Activated T-helper 9 cell treated with anti-CD3 and anti-CD28 coated beads, Interleukin-2, amount 50 U/mL, for 16 hours (primary cell): ENCODE measurements at places on chromosomes 11 and 22.

- DNase-seq, result no peak
Measured at GRCh38 chr11:74707602-74708510, 23.4 kb downstream of the CHRDL2 start.

DNA sequence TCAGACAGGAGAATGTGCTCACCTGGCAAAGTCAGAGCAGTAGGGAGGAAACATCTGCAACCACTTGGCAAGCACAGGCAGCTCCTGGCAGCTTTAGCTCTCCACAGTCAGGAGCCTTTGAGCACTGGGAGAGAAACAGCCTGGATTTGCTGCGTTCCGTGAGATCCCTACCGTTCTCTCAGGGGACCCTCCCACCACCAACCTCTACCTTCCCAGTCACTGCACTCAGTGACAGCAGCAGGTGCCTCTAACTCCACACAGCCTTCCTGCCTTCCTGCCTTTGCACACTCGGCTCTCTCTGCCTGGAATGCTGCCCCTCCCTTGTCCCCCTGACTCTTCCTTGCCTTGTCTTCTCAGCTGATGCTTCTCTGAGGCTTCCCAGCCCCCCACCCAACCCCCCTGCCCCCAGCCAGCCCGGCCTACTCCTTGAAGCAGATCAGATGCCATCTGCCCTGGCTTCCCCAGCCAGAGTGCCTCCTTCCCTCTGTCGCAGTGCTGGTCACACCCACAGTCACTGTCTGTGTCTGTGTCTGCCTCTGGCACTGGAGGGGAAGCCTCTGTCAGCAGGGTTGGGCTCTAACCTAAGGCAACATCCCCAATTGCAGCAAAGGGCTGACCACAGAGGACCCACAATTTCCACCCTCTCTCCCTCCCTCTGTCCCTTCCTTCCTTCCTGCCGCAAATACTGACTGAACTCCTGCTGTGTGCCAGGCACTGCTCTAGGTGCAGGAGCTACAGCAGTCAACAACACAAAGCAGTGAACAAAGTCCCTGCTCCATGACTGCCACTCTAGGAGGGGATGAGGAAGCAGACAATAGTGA lies 14.9 kb upstream of the TSKU start:
- no peak for DNase-seq

DNA sequence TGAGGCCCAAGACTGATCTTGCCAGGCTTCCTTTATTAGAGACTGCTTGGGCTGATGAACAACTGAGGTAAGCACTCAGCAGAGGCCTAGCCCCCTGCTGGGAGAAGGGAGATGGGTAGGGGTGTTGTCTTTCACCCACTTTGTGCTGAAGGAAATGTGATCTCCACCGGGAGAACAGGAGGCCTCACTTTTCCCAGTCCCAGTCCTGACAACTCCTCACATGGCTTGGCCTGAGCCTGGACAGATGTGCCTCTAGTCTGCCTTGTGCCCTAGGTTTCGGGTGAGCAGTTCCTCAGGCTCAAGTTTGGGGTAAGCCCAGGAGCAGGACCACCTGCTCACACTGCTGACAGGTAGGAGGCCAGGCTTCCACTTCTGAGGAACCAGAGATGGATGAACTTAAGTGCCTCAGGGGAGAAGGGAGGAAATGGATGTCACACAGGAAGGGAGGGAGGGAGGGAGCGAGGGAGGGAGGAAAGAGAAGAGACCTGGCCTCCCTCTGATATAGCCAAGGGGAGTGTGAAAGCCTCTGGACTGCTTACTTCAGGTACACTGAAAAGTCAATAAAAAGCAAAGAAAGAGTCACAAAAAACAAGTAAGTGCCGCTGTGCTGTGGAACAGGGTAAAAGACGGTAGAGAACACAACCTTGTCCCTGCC lies 8.1 kb downstream of the CLPB start:
- no peak for DNase-seq

DNA sequence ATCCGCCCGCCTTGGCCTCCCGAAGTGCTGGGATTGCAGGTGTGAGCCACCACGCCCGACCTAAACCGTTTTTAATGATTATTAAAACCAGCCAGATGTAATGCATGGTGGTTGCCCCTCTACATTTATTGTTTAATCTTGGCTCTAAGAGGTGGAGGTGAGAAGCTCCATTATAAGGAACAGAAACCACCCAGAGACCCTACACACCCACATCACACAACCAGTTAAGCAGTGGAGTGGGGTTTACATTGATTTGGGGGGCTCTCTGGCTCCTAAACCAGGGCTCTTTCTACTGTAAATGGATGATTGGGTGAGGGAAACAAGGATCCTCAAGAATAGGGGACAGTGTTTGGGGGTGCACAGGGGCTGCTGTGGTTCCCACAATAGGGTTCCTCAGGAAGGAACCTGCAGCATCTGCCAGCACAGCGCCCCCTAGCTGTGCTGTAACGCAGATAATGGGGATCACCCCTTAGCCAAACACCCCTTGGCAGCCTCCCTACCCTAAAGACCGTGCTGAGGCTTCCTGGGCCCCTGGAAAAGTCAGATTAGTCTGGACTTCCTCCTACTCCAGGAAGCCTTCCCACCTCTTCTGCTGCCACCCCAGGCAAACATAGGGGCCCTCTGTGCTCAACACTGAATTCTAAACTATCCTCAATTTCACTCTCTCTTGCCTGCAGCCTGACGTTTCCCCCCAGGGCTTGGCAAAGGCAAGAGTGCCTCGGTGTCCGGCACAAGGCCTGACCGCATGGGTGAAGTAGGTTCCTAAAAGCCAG lies 2.4 kb downstream of the MPST start:
- peak; percentile 42 for DNase-seq

DNA sequence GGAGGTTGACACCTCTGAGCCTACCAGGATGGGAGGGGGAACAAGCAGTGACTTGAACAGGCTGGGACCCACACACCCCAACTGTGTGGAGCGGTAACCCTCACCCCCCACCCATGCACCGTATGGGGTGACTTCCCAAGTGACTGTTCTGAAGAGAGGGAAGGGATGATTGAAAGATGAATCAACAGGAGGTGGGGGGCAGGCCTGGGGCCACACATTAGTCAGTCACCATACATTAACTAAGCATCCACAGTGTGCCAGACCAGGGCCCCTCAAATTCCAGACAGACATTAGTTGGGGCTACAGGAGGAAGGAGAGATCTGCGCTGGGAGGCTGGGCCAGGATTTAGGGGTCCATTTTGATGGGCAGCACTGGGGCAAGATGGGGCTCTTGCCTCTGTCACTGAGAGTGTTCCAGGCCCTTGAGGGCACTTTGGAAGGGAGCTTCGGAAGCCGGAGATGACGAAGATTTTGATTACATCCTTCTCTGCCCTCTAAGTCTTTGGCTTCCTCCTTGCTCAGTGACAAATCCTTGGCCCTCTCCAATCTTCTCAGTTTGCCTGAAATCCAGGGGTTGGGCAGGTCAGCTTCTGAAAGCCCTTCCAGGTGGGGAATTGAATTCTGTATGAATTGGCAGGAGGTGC lies 966 bp downstream of the SMTN start:
- no peak for DNase-seq

DNA sequence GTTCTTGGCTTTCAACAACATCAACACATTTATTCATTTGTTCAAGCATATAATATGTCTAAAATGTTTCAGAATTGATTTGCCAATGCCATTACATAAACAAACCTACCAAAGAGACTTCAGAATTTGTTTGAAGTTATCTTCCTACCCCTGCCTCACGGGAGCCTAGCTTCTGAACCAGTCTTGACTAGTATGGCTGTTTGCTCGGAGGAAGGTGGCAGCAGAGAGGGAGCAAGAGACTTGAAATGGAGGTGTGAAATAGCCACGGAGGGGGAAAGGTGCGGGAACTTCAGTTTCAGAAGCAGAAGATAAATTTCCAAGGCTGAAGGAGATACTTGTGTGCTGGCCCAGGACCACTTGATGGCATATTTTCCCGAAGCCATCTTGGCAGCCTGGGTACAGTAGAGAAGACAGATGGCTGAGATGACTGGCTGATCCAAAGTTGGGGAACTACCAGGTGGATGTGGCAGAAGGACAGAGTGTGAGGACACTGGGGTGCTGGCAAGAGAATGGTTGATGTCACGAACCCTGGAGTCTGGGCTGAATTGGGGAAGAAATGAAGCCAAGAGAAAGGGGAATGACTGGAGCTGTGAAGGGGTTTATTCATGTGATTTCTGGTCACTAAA lies 14.0 kb upstream of the MTCH2 start:
- no peak for DNase-seq

DNA sequence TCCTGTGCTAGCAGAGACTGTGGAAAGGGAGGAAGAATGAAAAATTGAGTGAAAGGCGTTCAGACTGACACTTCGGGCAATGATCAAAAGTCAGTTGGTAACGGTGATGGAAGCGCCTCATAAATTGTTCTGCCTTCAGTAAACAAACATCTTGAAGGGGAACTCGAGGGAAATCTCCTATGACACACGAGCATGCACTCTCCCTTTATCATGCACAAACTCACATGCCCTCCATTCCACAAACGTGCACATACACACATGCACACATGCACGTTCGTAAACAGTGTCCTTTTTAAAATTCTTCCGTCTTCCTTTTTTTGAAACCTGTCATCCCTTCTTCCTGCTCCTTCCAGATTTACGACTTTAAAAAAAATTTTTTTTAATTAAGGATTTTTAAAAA lies 77.8 kb upstream of the TMEM45B start:
- no peak for DNase-seq

DNA sequence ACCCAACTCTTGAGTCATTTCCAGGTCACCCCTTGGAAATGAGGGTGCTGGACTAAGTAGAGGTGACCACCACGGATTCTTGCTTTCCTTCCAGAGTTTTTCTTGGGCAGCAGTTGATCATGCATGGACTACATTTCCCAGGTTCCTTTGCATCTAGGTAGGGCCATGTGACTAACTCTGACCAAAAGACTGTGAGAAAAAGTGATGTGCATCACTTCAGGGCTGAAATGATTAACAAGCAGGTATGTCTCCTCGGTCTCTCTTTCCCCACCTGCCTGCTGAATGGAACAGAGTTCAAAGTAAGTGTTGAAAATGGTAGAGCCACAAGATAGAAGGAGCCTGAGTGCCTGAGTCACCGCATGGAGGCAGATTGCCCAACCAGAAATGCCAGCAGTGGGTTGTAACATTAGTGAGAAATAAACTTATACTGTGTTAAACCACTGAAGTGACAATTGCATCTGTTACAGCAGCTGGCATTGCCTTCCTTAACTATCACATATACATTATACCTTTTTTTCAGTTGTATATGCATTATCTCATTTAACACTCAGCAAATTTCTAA lies 113.5 kb downstream of the MN1 start:
- no peak for DNase-seq

GRCh38 chr11:114142707-114143106 lies 83.2 kb downstream of the ZBTB16 start:
- DNase-seq, result no peak

- DNase-seq, result no peak
Measured at GRCh38 chr22:44344407-44344806, 31.7 kb upstream of the SHISAL1 start.

DNA sequence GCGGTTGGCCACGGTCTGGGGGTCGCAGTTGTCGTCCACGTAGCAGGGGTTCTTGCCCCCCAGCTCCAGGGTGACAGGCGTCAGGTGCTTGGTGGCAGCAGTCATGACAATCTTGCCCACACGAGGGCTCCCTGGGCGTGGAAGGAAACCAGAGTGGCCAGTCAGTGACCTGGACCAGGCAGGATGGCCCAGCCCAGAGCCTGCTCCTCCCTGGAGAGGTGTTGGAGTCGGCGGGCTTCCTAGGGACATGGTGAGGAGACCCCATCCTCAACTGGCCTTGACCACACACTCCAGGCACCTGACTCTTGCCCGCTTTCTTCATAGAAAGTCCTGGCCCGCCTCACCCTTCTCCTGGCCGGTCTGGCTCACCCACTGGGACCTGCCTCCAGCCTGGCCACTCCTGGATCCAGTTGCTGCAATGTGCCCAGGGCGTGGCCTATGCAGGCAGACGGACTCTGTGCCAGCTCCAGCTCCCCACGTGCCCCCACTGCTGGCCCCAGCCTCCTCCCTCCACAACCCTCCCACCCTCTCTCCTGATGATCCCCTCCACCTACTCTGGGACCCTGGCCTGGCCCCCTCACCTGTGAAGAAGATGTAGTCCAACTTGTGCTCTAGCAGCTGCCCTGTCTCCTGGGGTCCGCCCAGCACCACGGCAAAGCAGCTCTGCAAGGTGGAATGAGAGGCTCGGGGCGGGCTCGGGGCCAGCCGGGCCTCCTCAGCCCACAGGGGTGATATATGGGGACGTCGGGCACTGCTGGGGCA lies 8.7 kb downstream of the ALDH3B2 start:
- DNase-seq, result no peak

DNA sequence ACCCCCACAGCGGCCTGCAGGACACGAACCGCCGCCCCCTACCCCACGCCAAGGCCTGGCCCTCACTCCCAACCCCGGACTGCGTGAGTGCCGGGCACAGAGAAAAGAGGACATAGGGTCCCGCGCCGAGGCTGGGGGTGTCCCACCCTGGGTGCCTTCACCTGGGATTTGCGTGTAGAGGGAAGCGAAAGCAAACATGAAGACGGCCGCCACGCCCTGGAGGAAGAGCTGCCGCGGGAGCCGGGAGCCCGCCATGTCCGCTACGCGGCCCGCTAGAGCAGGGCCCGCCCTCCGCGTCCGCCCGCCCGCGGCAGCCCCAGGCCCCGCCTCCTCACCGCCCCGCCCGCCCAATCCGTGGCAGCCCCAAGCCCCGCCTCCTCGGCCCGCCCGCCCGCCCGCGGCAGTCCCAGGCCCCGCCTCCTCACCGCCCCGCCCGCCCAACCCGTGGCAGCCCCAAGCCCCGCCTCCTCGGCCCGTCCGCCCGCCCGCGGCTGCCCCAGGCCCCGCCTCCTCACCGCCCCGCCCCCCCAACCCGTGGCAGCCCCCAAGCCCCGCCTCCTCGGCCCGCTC lies at the start of gene LMF2:
Gene LMF2 (minus strand): TSS at position 282 of the 570 bp plus-strand sequence. CDS start 27 bp downstream, at position 255.
- DNase-seq, result peak; percentile 91

- peak; percentile 65 for DNase-seq
Measured at GRCh38 chr11:60915248-60915914, 1.4 kb downstream of the TMEM109 start.

GRCh38 chr11:69670158-69670845 lies 4.9 kb downstream of the LTO1 start:
- DNase-seq, result peak; percentile 40
